Activated CD4-positive, alpha-beta memory T cell treated with anti-CD3 and anti-CD28 coated beads for 36 hours (primary cell): ENCODE measurements at places on chromosomes 3 and 15.
A peak's percentile ranks its signal among the peaks of the same experiment; 100 is the strongest.

GRCh38 chr3:54180921-54181320, 58.6 kb downstream of the CACNA2D3 start:
- DNase-seq, result no peak

GRCh38 chr15:65401611-65402240, 21.0 kb downstream of the IGDCC4 start:
- no peak for DNase-seq

GRCh38 chr3:122962149-122962548, 65.4 kb downstream of the SEMA5B start:
- DNase-seq, result no peak

GRCh38 chr15:78065284-78065872, 12.1 kb downstream of the TBC1D2B start:
- no peak for DNase-seq

- no peak for DNase-seq
Measured at GRCh38 chr15:56099311-56099710, 105.9 kb upstream of the NEDD4 start.

DNA sequence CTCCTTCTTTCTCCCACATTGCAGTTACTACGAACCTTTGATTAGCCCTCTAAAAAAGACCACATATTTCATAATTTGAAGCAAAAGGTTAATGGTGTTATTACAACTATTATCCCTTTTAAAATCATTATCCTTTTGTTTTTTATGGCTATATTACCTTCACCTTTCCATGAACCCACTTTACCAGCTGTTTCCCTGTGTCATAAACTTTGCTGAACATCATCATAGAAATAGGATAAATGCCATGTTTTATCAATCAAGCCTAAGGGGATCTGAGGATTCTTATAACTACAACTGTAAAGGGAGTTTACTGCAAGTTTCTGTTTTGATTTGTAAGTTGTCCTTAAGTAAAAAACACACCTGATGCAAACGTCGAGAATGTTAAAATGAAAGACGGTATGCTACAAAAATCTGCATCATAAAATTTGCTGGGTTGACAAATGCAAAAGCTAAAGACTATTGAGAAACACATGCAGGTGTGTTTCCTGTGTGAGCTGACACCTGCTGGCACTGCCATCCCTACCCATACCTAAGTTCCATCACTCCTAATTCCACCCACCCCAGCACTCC, 39.1 kb upstream of the ARRDC4 start:
- no peak for DNase-seq

GRCh38 chr3:9732740-9733115, 1.2 kb downstream of the BRPF1 start:
- DNase-seq, result no peak

GRCh38 chr3:20091331-20092047, 51.2 kb downstream of the KAT2B start:
- DNase-seq, result no peak

DNA sequence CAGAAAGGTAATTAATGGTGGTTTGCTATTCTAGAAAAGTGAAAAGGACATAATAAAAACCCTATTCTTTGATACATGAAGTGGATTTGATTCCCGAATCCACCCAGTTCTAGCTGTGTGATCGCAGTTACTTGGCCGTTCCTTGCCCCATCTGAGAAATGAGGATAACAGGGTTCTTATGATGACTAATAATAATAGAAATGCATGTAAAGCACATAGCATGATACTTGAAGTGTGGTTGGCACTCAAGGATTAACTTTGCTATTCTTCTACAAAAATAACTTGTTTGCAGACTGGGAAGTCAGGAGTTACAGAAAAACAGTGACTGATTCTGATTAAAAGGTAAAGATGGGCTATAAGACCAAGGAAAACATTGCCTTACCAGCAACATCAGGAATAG, 26.8 kb downstream of the PARL start:
- no peak for DNase-seq

DNA sequence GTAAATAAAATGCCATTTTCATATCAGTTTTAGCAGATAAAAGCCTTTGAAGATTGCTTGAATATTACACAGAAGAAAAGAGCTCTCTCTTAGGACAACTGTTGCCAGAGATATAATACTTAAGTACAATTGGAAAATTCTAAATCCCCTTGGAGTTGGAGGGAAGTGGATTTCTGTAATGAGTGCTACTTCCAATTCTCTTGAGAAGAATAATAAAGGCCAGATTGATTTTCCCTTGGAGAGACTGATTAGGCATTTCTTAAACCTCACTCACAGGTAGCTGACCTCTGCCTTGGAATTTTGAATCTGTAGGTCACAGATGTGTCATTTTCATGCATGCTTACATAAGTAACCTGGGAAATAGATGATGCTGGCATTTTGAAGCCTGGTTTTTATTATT, 29.8 kb upstream of the PSMD6 start:
- no peak for DNase-seq

DNA sequence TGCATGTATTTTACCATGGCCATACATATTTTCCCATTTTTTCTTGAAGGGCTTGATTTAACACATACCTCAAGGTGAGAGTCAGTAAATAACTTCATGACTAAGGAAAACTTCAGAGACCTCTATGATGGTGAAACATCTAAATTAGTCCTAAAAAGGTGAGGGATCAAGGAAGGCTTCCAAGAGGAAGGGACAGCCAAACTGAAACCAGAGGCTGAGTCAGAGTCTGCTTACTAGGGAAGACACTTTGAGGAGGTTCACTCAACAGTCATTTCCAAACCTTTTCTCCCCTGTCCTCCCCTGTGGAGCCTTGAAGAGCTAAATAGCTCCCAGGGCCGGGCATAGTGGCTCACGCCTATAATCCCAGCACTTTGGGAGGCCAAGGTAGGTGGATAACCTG, 206.6 kb downstream of the SHQ1 start:
- DNase-seq, result no peak

DNA sequence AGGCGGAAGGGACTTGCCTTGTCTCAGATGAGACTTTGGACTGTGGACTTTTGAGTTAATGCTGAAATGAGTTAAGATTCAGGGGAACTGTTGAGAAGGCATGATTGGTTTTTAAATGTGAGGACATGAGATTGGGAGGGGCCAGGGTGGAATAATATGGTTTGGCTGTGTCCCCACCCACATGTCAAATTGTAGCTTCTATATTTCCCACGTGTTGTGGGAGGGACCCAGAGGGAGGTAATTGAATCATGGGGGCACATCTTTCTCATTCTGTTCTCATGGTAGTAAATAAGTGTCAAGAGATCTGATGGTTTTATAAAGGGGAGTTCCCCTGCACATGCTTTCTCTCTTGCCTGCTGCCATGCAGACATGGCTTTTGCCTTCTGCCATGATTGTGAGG, 89.2 kb downstream of the CGGBP1 start:
- no peak for DNase-seq

DNA sequence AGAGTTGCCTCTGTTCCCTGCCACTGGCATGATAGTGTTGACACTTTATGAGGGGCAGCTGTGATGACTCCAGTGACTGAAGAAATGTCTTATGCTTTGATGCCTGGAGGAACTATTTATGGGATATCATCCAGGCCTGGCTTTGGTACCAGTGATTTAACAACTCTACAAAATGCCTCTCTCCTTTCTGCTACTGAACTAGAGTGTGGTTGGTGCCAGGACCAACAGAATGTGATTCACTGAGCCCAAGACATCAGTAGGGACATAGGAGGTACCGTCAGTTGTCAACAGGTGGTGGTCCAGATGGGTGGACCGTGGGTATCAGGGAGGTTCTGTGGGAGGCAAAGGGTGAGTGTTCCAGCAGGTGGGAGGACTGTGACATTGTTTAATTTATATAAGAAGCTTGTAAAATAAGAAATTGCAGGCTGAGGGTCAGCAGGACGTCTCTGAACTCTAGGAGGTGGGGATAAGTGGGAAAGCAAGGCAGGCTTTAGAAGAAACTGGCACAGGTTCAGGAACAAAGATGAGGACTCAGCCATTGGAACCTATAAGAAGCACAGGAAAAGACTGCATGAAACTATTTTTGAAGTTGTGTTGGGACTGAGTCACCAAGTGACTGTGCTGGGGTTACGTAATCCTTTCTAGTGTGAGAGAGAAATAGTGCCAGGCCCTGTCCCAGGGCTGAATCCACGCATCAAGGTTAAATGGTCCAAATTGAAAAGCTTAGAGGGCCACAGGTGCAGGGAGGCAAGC, 28.5 kb upstream of the SLC7A14 start:
- no peak for DNase-seq

DNA sequence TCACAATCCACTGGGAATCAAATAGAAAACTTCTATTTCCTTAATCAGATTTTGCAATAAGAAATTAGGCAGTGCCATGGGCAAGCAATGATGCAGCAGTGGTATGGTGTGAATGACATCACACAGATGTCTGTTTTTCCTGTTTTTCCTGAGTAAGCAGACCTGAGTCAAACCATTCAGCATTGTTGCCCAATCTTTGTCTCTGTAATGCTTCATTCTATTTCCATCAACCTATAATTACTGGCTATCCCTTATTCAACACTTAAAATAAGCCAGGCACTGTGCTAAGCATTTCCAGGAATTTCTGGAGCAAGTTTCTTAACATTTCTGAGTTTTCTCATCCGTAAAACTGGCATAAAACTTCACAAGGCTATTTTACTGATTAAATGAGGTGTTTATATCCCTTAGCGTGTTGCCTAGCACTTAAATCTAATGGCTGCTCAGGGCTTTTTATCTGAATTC, 11.3 kb upstream of the OXSR1 start:
- no peak for DNase-seq

- DNase-seq, result peak; percentile 80
Measured at GRCh38 chr15:74399511-74400312, 32.3 kb upstream of the CYP11A1 start.

GRCh38 chr3:146550743-146551510, 6.5 kb upstream of the PLSCR1 start:
- DNase-seq, result peak; percentile 18

- DNase-seq, result peak; percentile 51
Measured at GRCh38 chr3:52471371-52472238, 16.2 kb downstream of the NISCH start.
